ENCODE measurements at places on chromosomes 6 and 20.

DNA sequence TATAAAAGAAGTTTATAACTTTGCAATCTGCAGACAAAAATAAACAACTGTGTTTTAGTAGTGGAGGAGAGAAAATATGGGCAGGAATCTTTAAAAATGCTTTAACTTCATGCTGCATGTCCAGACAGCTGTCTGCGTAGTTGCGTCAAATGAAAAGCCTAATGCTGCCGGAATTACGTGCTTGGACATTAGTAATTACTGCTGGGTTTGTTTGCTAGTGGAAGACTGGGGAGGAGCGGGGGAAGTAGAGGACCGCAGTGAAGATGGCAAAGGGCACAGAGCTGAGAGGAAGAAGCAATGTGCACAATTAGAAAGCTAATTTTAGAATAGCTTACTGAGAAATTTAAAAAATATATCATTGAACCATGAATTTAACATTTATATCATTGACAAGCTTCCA, 2.4 kb downstream of the SNAP25 start:
- DNase-seq: no peak

- DNase-seq: no peak
These were observed 1957.5 kb upstream of the DEFB115 start for GRCh38 chr20:29299811-29300578.

DNA sequence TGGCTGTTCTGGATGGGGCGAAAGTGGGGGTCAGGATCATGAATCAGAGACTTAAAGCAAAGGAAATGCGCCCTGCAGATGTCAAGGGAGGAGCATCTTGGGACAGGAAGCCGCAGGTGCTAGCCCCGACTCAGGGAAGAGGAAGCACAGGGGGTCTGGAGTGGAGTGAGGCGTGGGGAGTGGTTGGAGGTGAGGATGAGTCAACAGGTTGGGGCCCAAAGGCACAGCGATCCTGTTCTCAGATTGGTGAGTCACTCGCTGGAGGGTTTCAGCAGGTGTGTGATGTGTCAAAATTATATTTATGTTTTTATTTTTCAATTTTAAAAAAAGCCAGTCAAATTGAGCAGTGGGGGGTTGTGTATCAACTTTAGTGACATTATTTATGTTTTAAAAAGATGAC, 19.0 kb downstream of the PACSIN1 start:
- DNase-seq: no peak

GRCh38 chr6:34993213-34993612, 104.2 kb downstream of the ANKS1A start:
- no peak for DNase-seq

DNA sequence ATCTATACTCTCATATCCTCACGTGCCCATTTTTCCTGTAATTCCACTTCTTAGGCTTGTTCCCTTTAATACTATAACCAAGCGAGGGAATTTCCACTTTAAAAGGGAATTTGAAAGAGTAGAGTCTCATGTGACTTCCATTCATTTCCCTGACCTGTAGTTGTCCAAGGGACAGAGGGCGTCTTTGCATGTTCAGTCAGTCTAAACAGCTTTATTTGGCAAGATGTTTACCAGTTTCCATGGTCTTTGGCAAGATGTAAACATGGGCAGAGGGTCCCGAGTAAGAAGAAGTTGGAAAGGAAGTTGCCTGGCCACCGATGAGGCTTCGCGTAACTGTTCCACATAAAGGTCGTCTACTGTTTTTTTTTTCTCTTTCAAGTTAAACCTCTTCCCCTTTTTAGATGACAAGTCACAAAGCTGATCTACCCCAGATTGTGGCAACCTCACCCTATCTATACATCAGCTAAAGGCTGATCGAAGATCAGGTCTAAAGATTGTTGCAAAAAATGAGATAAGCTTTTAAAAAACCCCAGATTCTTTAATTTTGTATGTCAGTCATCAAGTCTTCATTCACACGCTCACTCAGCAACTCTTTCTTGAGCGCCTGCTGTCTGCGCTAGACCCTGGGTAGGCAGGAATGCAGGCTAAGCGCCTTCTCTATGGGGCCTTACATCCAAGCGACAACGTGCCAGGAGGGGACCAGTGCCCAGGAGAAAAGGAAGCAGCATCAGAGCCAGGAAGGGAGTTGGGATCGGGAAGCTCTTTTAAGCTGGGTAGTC, 31.7 kb upstream of the CCR6 start:
- DNase-seq: no peak
